Osteoblast (primary cell): ENCODE measurements at places on chromosomes 7 and 10. TPM values are rescaled to one million over a fixed set of nuclear protein-coding genes. Genes with fewer than 3 reads are reported as not detected.
A peak's percentile ranks its signal among the peaks of the same experiment; 100 is the strongest.

DNA sequence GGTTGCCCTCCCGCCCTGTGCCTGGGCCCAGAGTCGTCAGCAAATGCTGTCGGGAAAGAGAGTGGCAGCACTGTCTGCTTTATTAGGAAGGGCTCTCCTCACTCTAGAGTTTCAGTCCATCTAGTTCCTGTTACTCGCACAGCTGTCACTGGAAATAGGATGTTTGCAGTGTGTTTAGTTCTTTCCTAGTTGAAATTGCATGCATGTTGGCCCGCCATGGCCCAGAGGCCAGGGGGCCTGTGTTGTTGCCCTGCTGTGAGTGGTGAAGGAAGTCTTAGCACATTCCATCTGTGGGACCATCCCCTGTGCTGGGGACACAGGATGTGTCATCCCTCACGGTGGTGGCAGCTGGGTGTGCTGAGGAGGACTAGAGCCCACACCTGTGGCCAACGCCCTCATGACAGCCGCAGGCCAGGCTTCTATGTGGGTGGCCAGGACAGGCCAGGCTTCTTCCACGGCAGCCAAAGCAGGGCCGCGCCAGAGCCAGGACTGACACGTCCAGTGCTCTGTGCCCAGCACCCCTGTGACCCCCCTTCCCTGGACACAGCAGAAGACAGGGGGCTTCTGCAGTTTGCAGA is 45.4 kb downstream of the ZNF467 start:
- DNase-seq, result peak; percentile 21

DNA sequence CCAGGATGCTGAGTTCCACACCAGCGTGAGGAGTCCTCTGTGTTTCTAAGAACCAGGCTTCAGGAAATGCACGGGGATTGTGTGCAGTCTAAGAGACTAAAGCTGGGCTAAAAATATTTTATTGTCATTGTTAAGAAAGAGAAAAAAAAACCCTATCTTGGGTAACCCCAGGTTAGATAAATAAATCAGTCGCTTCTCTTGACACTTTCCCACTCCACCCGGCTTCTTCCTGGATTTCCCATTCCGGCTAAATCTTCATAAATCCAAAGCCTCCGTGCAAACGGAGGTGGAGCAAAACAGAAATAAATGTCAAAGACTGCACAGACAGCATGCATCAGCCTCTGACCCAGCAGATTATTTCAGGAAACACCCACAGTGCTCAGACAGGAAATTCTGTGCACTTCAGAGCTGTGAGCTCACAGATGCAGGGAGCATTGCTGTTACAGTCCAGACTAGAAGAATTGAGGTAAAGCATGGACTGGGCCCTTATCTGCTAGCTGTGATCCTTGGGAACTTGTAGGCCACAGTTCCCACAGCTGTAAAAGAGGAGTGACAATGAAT is 44.8 kb upstream of the GRID1 start:
- peak; percentile 90 for DNase-seq

DNA sequence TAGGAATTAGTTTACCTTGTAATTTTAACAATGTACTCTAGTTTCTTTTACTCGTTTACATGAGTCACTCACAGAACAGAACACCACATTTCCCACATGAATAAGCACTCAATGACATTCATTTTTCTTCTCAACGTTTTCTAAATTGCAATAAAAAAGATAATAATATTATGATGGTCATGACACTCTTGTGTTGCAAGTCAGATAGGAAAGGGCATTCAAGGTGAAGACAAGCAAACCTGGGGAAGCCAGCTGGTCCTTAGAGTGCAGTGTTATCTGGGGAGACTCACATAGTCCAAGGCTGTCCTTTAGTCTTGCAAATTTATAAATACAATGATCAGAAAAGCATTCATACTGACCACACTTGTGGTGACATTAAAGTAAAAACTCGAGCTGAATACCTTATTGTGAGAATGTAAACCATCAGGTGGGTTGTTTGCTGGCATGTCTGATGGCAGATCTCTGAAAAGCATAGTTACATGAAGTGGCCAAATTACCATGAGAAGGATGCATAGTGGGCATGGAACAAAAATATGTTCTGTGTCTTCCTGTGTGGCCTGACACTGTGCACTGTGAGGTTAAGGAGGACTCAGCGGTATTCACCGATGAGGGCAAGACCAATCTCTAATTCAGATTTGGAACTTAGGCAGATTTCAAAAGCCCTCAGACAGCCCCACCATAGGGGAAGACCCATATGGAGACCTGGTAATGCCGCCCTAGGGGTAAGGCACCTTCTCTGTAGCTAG is 158.9 kb upstream of the ASAH2 start:
- peak; percentile 65 for DNase-seq

DNA sequence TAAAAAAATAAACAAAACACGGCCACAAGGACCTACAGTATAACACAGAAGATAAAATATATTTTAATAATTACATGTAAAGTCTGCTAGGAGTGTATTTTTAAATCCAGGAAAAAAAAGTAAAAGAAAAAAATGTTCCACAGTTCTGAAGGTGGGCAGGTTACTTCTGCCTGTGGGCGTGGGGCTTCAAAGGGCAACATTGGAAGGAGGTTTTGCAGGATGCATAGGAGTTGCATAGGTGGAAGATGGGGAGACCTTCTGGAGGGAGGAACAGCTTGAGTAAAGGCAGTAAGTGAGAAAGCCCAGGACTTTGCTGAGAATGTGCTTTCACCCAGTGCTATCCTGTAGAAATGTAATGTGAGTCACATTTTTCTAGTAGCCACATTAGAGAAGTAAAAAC is 37.5 kb upstream of the PLXNA4 start:
- no peak for DNase-seq

GRCh38 chr10:117145019-117145418 is 6.9 kb upstream of the VAX1 start:
- no peak for DNase-seq

- DNase-seq, result peak; percentile 48
These were observed 67.0 kb downstream of the DNAJB6 start for GRCh38 chr7:157403646-157404401.

DNA sequence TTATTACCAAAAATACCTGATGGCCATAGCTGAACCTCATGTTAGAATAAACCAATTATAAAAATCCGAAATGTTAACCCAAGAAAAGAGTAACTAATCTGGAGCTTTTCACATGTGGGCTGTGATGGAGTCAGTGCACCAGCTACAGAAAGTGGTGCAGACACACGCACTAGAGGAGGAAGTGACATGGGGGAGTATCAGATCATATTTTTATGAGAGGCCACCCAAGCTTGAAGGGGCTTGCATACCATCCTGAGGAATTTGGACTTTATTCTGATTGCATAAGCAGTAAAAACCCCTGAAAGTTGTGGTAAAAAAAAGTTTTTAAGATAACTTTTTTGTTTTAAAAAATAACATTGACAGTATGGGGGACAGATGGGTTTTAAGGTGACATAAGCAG is 1148.5 kb upstream of the CELF2 start:
- no peak for DNase-seq

GRCh38 chr10:100742936-100743335 is 2.4 kb upstream of the PAX2 start:
- peak; percentile 65 for DNase-seq

- DNase-seq, result no peak
These were observed 973.0 kb upstream of the GHITM start for GRCh38 chr10:83166344-83166743.

- DNase-seq, result peak; percentile 66
These were observed 88.5 kb upstream of the DIP2C start for GRCh38 chr10:777913-778479.

GRCh38 chr10:63209705-63210104 is 76.6 kb downstream of the NRBF2 start:
- no peak for DNase-seq

- DNase-seq, result no peak
These were observed 550.1 kb upstream of the NRP1 start for GRCh38 chr10:33884604-33885003.

- peak; percentile 77 for DNase-seq
These were observed 133.3 kb downstream of the SLC25A13 start for GRCh38 chr7:96188591-96188991.

DNA sequence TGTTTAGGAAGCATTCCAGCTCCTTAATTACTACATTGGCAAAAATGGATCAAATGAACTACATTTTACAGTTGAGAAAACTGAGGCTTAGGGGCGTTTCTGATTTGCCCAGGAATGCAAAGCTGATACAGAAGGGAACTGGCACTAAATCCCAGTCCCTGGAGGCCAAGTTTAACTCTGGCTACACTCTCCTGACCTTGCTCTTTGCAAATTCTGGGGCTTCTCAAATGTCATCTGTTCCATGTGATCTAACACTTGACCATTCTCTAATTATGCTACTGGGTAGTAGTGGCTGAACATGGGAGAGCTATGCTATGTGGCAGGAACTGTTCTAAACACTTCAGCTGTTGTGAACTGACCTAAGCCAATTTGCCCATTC is 11.3 kb upstream of the HABP2 start:
- DNase-seq, result no peak

DNA sequence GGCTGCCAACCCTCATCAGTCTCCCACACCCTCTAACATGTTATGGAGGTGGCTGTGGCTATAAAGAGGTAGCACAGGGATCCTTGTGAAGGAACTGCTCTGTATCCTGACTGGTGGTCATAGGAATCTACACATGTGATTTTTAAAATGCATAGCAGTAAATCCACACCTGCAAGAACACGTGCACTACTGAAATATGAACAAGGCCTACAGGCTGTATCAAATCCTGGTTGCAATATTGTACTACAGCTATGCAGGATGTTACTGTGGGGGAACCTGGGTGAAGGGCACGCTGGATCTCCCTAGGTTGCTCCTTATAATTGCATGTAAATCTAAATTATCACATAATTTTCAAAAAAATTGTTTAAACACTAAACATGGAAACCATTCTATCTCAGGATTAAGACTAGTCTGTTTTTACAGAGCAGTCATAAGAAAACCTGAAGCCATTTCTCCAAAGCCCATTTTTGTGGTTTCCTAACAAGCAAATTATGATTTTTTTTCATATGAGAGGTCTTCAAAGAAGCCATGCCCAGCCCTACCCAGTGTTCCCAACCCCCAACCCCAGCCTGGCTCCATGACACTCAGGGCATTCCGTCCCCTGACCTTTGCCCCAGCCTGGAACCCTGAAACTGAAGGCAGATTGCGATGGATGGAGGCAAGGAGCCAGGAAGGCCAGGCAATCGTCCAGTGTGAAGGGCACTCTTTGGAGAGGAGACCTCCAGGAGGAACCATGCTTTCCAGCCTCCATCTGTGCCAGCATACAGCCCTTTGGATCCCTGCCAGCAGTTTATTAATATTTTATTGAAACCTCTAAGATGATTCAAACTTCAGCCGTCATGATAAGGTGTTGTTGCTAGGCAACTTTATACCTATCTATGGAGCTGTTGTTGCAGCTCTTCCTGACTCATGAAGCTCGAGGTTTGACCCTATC is 161.0 kb downstream of the GRID1 start:
- no peak for DNase-seq

DNA sequence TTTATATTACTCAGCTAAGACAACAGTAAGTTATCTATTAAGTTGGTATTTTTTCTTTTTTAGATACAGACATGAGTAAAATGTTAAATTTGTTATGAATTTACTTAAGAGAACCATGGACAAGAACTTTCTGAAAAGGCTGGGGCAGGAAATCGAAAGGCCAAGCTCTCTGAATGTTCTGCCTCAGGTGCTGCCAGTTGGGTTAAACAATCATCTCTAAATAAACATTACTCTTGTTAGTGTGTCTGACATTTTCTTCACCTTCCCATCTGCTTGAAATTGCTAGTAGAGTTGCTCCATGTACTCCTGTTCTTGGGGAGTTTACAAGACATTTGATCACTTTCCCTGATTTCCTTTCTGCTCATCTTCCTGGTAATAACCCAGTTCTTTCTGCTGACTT is 87.5 kb downstream of the ANKRD7 start:
- no peak for DNase-seq

- peak; percentile 99 for DNase-seq
These were observed 312.0 kb upstream of the ZMIZ1 start for GRCh38 chr10:78756604-78757343.

- DNase-seq, result no peak
These were observed 25.7 kb upstream of the PDCD4 start for GRCh38 chr10:110845756-110846620.

DNA sequence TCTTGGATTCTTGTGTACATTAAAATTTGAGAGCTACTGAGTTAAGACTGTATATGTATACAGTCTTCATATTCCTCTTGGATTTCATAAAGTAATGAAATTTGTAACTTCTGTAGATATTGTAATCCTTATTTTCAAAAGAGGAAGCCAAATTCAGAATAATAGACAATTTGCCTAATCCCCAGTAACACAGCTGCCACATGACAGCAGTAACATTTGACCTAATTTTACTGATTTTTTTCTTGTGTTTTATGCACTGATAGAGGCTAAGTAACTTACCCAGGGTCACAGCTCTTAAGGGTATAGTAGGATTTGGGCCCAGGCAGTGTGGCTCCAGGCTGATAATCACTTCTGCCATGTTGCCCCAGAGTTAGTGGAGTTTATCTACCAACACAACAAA is 40.4 kb upstream of the IL6 start:
- DNase-seq, result no peak

DNA sequence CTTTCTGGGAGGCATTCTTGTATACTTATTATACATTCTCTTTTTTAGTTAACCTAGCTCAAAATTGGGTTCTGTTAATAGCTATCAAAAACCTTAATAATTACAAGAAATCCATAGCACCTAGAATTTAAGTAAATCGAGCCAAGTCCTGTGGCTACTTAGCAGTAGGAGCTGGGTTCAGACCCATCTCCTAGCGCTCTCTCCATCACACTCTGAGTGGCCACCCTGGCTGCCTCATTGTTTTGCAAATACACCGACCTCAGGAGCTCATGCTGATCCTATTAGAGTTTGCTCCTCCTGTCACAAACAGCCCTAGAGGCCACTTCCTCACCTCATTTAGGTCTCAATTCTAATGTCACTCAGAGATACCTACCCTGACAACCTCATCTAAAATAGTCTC is 46.2 kb upstream of the OSBPL3 start:
- no peak for DNase-seq

GRCh38 chr10:44564361-44564760 is 179.5 kb upstream of the CXCL12 start:
- DNase-seq, result no peak

- DNase-seq, result peak; percentile 55
These were observed 119.5 kb downstream of the CPED1 start for GRCh38 chr7:121107923-121108498.

DNA sequence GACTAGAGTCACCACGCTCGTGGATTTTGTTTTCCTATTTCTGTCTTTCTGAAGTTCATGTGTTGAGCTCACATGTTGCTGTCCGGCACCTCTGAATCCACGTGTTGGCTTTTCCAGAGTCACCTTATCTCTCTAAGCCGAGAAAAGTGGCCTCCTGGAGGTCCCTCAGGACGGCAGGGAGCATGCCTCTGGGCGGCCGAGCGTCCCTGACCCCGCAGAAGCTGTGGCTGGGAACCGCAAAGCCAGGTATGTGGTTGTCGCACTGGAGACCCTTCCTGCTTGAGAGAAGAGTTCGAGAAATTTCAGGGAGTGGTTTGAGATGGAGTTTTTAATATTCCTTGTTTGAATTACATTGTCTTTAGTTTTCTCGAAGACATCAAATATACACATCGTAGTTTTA is 12.6 kb downstream of the IQCE start:
- DNase-seq, result no peak

The DOCK4 gene
- 31.5 and 31.8 TPM in 2 replicates for total RNA-seq

The ERVW-1 gene
- total RNA-seq, result not detected in 2 replicates

The GRID2IP gene
- under 0.01 TPM in 1 of 2 replicates, not detected in the other for total RNA-seq

The ELAPOR2 gene
- 0.88 and 4.0 TPM in 2 replicates for total RNA-seq

The PON1 gene
- not detected in 2 replicates for total RNA-seq

The PPP1R17 gene
- total RNA-seq, result not detected in 2 replicates

The SPDYE1 gene
- not detected in 2 replicates for total RNA-seq
